ENCODE measurements at places on chromosomes 6 and 20.

- no peak for DNase-seq
Observed at GRCh38 chr6:163780994-163781393, 366.5 kb downstream of the QKI start.

DNA sequence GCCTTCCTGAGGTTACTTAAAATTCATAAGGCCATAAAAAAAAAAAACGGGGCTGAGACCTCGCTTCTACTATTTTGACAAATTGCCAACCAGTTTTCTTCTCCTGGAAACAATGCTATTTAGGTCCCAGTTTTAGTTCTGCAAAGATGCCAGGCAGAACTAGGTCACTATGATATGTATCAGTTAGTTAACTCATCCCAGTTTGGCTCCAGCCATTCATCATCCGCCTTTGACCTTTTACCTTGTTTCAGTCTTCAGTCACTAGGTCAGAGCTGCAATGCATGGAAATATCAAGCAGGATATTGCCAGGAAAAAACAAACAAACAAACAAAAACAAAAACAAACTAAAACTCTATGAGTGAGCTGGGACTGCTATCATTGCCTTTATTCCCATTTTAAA is 29.8 kb upstream of the ENPP4 start:
- no peak for DNase-seq

- no peak for DNase-seq
Observed at GRCh38 chr6:38118791-38119365, 299.4 kb downstream of the ZFAND3 start.

DNA sequence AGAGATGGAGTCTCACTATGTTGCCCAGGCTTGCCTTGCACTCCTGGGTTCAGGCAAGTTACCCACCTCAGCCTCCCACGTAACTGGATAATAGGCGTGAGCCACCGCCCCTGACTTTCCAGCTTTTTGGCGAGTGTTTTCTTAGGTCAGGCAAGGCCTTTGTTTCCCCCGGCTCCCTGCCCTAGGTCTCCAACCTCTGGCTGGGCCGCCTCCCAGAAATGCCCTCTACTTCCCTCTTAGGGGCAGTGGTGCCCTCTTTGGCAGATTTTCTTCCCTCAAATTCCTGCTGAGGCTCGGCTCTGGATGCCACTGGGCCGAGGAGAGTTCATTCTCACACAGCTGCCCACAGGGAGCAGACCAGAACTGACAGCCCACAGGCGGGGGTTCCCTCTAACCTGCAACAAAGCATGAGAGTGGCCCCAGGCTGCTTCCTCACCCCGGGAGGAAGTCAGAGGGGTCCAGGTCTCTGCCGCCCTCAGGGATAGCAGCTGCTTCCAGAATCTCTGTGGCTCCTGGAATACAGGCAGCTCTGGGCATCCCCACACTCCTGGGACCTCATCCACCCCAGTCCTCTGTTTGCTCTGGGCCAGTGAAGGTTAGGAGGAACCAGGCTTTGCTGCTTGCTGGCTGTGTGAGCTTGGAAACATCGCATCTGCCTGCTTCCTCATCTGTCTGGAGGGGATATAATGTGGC is 56.5 kb downstream of the TCP11 start:
- DNase-seq, result no peak

GRCh38 chr6:31661262-31662123 is 915 bp upstream of the C6orf47 start:
- DNase-seq, result no peak
